ENCODE measurements at places on chromosomes 7 and 10.

GRCh38 chr7:26326211-26326610, 34.5 kb downstream of the SNX10 start:
- peak; percentile 47 for DNase-seq

GRCh38 chr7:65746398-65746669, 126.5 kb upstream of the VKORC1L1 start:
- no peak for DNase-seq

- peak; percentile 61 for DNase-seq
Observed at GRCh38 chr7:818031-818699, 14.1 kb upstream of the SUN1 start.

DNA sequence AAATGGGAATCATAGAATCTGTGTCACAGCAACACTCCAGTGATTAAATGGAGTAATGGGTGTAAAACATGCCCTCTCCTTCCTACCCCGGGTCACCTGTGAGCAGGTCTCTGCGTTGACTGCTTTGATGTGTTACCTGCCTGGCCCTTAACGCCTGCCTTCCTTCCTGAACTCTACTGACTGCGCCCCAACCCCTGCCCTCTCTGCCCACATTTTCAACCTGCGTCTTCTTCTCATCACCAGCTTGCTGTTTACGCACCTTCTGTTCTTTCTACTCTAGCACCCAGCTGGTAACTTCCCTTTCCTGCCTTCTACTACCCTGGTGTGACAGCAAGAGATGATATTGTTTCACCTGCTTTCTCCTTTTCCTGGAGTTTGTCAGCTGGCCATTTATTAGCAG, 303.0 kb upstream of the LRGUK start:
- DNase-seq, result no peak

DNA sequence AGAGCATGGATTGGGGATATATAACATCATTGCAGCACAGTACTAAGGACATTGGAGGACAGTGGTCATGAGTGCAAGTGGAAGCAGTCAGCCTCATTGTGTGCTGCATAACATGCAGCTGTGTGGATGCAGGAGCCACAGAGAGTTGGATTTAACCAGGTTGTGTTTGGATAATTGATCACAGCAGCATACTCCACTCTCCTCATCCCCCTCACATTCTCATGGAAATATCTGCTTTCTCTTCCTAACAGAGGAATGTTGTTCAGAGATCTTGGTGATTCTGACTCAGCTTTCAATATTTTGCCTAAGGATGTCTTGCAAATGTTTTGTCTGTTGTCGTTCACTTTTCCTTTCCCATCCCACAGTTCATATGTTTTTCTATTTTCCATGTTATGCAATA, 31.8 kb upstream of the LSM8 start:
- DNase-seq, result no peak

GRCh38 chr7:96319439-96319838, 2.5 kb downstream of the SLC25A13 start:
- DNase-seq, result no peak

DNA sequence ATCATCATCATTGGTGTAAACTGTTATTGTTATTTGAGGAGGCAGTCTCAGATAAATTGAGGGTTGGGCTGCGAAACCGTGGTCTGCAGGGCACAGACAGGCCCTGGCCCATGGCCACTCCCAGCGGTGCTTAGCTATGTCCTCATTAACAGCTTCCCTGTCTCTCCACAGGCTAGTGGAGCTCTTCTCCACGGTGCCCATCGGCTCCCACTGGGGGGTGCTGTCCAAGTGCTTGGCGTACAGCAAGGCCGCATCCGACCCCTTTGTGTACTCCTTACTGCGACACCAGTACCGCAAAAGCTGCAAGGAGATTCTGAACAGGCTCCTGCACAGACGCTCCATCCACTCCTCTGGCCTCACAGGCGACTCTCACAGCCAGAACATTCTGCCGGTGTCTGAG, 21.6 kb downstream of the GPR26 start:
- no peak for DNase-seq

- DNase-seq, result no peak
Observed at GRCh38 chr7:12211711-12212485, 804 bp downstream of the TMEM106B start.

DNA sequence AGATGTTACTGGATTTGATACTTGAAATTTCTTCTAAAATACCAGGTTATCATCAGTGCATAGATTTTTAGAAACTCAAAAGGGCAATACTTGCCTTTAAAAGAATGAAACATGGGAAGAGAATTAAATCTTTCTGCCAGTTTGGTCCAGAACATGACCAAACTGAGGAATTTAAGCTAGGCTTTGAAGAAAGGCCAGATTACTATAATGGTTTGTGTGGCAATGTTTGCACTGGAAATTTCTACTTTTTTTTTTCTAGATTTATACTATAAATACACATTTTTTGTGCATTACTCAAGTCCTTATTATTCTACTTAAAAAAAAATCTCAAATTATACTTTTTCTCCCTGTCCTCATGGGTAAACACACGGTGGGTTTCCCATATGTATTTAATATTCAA, 9.2 kb downstream of the MKX start:
- DNase-seq, result no peak

DNA sequence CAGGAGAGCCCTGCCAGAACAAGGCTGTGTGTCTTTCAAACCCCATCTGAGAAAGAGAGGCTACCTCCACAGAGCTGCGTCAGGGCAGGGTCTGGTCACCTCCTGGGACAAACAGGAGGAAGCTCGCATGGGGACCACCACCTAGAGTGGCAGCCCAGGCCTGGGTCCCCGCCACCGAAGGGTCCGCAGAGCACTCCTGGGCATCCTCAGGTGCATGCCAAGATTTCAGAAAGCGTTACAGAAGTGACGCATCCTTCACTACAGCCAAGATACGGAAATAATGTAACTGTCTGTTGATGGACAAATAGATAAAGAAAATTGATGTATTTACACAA, 42.6 kb downstream of the GSDME start:
- DNase-seq, result no peak

- no peak for DNase-seq
Observed at GRCh38 chr7:35253710-35254495, at the start of gene TBX20. Gene TBX20 (minus strand): TSS chr7:35254100. CDS start chr7:35253620, 480 bp downstream.

DNA sequence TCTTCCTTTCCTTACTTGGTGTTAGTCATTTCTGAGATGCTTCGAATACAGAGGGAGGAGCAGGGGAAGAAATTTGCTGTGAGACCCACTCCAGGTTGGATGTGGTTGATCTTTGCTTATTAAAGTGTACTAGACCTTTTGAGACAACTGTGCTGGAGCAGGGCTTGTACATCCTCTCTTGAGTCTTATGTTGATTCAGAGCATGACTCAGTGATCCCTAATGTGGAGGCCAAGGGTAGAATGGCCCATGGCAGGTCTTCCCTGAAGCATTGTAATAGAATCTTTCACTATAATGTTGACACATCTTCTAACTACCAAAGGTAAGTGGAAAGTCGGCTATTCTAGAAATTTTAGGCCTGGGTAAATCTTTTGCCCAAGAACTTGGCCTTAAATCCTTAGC, 17.0 kb upstream of the SFR1 start:
- no peak for DNase-seq

- peak; percentile 86 for DNase-seq
Observed at GRCh38 chr10:71975871-71976725, 11.9 kb downstream of the CHST3 start.

DNA sequence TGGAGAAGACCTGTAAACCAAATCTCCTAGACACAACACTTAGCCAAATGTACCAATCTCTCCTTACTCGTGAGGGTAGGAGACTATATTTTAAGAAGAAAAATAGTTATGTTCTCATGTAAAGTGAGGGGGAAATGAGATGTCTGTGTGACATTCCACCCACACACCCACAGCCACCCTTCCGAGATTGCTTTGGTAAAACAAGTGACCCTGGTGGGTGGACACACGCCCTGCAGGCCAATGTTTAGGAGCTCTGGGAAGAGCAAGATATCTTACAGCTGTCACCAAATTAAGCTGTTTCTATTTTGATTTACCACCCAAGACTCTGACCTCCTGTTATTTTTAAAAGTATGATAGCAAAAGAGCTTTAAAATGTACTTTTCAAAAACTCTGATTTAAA, 147.2 kb upstream of the PFKP start:
- DNase-seq, result no peak

- DNase-seq, result no peak
Observed at GRCh38 chr7:108421720-108422331, 34.4 kb downstream of the NRCAM start.

- no peak for DNase-seq
Observed at GRCh38 chr7:94584113-94584512, 71.8 kb downstream of the SGCE start.

DNA sequence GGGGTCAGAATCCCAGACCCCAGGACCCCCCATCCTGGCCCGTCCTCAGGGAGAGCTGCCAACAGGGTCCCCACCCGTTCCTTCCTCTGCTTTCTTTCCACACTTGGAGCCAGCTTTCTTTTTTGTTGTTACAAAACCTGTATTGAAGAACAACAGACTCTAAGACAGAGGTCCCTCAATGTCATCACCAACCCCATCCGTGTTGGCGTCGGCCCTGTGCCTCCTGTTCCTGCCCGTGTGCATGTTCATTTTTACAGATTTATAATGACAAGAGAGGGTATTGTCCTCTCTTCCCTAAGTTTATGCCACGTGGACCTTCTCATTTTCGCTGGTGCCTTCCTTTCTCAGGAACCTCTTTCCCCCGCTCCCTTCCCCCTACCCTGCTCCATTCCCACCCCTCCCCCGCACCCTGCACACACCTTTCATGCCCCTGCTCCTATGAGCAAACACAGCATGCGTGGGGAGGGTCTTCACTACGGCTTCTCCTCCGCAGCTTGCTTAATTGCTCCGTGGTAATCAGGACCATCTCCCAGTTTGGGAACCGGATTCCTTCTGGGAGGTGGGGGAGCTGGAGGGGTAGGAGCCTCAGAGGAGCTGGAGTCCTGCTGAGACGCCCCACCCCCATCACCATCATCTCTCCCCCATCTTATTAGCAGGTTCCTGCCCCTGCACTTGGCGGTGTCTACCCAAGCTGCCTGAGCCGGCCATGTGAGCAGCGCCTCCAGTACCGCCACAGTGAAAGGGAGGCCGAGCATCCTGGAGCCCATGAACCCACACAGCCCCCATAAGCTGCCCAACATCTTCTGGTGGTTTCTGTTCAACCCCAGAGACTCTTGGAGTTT, 88.0 kb upstream of the INSIG1 start:
- DNase-seq, result no peak

DNA sequence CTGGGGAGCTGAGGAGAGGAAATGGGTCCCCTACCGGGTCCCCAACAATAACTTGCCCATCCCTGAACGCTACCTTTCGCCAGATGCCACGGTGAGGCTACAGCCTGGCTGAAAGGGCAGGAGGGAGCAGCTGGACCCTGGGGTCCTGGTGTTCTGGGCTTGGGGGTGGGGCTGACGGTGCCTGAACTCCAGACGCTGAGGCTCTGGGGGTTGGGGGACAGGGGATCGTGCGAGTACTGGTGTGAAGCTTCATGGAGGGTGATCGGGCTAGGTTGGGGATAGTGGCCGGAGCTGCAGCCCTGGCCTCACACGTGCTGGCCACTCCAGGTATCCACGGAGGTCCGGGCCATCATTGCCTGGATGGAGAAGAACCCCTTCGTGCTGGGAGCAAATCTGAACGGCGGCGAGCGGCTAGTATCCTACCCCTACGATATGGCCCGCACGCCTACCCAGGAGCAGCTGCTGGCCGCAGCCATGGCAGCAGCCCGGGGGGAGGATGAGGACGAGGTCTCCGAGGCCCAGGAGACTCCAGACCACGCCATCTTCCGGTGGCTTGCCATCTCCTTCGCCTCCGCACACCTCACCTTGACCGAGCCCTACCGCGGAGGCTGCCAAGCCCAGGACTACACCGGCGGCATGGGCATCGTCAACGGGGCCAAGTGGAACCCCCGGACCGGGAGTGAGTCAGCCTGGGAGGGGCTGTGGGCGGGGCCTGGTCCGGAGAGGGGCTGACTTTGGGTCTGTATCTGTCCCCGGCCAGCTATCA, 8.3 kb downstream of the AEBP1 start:
- no peak for DNase-seq

GRCh38 chr10:113073549-113074189, 123.6 kb downstream of the TCF7L2 start:
- DNase-seq, result peak; percentile 80

DNA sequence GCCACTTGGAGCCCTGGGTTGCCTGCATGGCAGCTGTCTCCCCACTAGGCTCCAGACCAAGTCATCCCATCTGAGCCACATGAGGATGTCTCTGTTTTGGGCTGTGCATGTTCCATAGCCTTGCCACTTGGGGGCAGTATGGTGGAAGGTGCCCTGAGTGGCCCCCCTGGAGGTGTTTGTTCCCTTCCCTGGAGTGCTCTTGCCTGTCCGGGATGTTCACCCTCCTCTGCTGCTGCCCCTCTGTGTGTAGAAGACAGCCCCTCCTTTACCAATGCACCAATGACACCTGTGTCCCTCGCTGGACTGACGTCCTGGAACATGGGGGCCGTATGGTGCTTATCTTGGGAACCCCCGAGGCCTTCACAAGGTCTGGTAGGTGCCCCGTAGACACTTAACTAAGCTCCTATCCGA, 100.2 kb downstream of the ACTR3B start:
- peak; percentile 54 for DNase-seq

DNA sequence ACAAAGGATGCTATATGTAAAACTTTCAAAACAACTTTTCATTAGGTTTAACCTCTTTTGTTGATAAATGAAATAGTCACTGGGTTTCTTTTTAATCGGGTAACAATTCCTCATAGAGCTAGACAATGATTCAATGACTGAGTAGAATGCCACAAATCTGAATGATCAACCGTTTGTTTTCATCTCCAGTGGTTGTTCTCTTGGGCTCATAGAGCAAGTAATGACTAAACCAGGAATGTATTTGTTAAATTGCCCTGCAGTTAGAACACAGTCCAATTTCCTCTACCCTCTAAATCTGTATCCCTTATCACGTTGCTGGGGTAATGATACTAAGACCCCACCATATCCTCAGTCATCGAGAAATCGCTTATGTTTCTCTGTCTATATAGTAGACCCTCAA, 40.0 kb downstream of the CNNM1 start:
- no peak for DNase-seq

- DNase-seq, result no peak
Observed at GRCh38 chr7:96636342-96636860, 73.2 kb downstream of the SEM1 start.

DNA sequence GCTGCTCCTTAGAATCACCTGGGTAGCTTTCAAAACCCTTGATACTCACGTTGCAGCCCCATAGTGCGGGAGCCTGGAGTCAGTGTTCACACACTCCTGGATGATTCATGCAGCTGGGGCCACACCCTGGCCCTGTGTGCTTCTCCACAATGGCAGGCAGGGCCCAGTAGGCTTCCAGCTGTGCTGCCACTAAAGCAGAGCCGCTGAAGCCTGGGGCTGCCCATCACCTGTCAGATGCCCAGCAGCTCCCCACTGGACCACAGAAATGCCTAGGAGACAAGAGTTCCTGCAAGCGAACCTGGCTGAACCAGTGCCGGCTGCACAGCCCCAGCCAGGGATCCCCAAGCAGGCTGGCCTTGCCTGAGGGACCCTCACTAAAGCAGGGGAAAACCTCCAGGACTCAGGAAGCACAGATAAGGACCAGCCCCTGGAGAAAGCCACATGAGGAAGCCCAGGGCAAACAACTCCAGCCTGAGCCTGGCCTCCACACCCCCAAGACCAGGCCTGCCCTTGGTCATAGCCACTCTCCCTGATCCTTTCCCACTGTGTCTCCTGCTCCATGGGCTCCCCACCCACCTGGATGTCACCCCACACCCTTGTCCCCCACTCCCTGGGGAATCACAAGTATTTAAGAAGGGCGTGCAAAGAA, 111.9 kb downstream of the GRID1 start:
- peak; percentile 93 for DNase-seq

GRCh38 chr10:69242040-69242851, 22.1 kb downstream of the HKDC1 start:
- no peak for DNase-seq

- DNase-seq, result no peak
Observed at GRCh38 chr10:73136627-73137026, 26.4 kb downstream of the NUDT13 start.

- DNase-seq, result no peak
Observed at GRCh38 chr7:26508917-26509316, 217.3 kb downstream of the SNX10 start.
